SIG-M5 (cell line): ENCODE measurements at places on chromosomes 16 and 17.
A peak's percentile ranks its signal among the peaks of the same experiment; 100 is the strongest.

- no peak for DNase-seq
Measured at GRCh38 chr17:8137645-8138373, 13.9 kb upstream of the HES7 start.

- no peak for DNase-seq
Measured at GRCh38 chr17:52383493-52384100, 225.1 kb upstream of the CA10 start.

GRCh38 chr16:73390936-73391335 is 343.0 kb upstream of the ZFHX3 start:
- DNase-seq: no peak

- no peak for DNase-seq
Measured at GRCh38 chr16:88319116-88319965, 63.4 kb upstream of the ZNF469 start.

DNA sequence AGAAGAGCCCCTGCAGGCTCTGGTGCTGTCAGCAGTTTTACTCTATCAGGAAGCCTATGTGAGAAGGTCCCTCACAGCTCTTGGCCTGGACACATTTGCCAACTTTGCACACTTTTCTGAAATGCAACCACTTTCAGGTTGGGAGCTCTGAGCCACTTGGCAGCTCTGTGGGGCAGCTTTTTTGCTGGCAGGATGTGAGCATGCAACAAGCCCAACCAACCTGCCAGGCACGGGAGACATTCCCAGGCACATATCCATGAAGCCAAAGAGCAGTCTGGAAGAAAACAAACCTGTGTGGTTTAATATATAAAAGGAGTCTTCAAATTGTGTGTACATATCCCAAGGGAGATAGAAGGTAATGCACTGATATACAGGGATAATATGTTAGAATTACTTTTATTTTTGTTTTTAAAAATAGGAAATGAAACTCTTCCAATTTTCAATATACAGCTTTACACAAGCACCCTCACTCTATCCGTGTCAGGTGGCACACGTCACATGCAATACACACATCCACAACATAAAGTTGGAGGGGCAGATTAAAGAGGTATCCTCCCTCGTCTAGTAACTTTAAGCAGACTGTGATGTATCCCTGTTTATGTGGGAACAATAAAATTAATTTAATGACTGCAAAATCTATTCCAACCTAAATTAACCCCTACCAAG is 57.4 kb upstream of the COX10 start:
- DNase-seq: no peak

DNA sequence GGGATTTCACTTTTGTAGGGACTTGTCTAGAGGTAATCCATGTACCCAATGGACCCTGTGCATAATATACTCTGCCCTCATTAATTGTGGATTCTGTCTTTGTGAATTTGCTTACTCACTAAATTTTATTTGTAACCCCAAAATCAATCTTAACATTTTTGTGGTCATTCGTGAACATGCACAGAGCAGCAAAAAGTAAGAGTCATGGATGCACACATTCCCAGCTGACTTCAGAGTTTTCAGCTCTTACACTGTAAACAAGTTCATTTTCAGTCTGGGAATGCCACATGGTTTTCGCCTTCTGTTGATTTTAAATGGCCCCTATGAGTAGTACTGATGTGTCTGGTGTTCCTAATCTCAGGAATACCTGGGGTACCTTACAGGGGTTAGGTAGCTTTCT is 24.3 kb downstream of the TAC4 start:
- DNase-seq: no peak

DNA sequence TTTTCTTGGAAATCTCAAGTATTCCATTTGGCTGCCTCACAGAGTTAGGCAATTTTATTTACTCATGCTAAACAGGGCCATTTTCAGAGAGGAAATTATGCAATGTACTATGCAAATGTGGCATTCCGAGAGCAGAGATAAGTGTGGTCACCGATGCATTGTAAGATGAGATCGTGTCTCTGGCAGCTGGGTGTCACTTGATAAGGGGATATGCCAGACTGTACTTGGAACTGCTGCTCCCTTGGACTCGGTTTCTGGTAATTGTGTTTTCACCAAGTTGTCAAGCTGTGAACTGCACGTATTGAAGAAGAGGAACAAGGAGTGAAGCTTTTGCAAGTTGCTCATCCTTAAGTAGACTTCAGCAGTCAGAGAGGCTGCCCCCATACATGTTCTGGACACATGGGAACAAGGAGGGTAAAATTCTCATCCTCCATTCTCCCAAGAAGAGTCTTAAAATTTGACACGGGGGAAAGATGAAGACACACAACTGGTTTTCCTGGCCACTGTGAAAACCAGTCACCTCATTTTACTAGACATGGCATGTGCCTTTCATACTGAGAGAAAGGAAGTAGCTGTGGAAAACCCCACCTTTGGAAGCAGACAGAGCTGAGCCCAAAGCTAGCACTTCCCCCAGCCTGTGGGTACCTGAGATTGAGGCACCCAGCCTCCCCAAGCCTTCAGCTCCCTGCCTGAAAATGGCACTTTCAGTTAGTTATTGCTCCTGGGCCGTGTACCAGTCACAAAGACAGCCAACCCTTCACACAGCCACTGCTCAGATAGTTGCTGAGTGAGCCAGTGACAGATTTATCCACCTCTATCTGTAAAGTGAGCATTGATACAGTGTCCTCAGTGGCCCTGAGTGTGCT is 150.7 kb downstream of the SOCS1 start:
- peak; percentile 66 for DNase-seq

DNA sequence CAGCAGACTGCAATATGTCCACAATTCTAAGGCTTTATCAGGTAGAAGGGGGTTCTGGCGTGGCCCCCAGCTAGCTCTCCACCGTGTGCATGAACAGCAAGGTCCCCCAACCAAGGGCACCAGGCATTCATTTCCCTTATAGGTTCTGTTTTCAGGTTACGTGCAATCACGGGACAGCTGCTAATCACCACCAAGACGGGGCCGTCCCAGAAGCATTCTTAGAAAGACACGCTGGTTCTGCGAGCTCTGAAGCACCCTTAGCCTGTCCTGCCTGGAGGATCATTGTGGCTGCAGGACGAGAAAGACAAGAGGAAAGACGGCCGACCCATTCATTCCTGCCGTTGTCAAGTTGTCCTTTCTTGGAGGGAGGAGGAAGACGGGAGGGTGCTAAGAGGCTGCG is 302.9 kb downstream of the SOX9 start:
- DNase-seq: no peak

DNA sequence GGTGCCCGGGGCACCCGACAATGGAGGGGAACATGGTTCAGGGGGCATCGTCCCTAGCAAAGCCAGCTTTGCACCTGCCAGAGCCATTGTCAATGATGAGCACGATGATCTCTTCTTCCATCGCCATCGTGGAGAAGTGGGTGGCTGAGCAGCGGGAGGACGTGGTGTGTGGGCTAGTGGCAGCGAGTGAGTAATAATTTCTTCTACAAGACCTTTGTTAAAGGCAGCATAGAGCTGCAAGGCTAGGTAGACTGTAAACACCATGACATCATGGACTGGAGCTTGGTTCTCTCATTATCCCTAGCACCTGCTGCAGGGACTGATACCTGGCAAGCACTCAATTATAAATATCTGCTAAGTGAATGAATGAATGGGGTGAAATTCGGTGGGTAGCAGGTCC is 6.7 kb upstream of the HEATR3 start:
- DNase-seq: no peak

DNA sequence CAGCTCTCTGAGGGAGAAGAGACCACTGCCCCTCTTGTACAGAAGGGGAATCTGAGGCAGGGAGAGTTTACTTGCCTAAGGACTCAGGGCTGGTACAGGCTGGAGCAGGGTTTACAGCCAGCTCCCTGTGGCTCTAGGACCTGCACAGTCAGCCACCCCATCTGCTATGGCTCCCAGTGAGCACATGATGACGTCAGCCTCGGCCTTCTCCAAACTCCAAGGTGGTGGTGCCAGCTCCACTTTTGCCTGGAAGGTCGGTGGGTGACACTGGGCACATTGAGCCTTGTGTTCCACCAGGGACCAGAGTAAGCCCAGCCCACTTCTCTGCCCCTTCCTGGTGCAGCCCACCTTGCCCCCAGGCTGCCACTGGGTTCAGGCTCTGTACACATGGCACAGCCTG is 202.2 kb downstream of the ENGASE start:
- no peak for DNase-seq

GRCh38 chr17:49787884-49788477 is 500 bp upstream of the KAT7 start:
- peak; percentile 55 for DNase-seq

DNA sequence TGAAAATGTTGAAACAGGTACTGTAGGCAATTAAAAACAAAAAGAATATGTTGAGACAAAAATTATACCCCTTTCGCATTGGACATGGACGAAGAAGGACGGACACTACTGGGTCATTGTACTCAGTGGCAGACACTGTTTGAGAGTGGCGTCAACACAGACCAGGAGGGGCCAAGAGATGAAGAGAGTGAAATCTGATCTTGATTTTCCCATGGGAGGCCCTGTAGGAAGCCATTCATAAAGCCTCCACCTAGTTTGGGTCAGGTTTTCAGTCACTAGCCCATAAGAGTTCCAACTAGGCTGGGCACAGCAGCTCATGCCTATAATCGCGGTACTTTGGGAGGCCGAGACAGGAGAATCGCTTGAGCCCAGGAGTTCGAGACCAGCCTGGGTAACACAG is 23.6 kb upstream of the SMURF2 start:
- DNase-seq: no peak

DNA sequence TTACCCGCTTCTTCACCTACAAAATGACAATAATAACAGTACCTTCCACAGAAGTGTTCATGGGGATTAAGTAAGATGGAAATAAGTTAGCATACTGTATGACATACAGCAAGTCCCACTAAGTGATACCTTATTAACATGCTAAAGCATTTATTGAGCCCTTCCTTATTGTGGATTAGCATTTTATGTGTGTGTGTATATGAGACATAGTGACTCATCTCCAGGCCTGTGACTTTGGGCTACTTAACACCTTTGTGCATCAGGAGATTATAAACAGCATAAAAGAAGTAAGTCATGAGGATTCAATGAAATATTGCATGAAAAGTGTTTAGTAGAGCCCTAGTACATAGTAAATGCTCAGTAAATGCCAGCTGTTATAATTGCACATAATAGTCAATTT is 52.9 kb downstream of the CA10 start:
- no peak for DNase-seq

GRCh38 chr16:71631776-71632175 is 5.8 kb downstream of the MARVELD3 start:
- DNase-seq: no peak

DNA sequence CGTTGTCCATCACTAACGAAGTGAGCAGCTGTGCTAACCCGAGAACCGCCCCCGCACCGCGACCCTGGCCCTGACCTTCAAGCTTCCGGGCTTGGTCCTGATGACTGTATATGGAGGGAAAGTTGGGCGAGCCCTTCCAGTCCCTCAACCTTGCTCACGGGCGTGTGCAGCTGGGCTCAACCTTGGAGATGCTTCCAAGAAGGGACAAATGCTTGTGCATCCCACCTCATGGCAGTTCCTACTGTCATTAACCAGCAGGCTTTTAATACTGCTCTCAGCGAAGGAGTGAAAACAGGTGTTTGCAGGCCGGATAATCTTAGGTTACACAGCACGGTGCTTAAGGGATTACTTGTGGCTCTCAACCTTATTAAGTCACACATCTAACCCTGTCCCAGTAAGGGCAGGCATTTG is 33.5 kb downstream of the SRL start:
- no peak for DNase-seq

DNA sequence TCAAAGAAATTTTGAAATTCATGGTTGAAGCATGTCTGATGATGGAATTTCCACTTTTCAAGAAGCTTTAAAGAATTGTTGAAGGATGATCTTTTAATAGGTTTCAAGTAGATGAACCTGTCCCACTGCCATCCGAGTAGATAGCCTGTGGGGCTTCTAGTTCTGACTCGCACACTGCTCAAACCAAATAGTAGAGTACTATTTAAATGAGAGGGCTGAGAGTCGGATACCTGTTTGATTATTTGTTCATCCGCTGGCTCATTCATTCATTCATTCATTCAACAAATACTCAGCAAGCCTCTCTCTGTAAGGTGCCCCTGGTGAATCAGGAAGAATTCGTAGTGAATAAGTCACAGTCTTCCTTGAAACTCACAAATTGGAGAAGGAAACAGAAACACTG is 108.2 kb upstream of the IRX5 start:
- no peak for DNase-seq

DNA sequence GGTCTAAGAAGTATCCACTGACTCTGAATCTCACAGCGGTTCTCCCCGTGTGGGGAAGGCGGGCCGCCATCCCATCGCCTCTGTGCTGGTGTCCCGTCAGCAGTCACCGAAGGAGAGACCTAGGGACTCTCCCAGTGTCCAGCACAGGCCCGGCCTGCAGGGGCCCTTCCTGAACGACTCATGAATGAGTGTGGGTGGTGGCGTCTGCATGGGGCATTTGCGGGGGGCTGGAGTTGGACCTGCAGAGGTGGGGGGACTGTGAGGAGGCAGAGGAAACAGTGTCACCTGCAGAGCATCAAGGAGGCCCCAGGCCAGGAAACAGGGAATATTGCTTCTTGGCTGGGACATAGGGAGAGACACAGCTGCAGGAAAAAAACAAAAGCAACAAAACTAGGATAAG is 10.3 kb downstream of the KCNG4 start:
- no peak for DNase-seq

DNA sequence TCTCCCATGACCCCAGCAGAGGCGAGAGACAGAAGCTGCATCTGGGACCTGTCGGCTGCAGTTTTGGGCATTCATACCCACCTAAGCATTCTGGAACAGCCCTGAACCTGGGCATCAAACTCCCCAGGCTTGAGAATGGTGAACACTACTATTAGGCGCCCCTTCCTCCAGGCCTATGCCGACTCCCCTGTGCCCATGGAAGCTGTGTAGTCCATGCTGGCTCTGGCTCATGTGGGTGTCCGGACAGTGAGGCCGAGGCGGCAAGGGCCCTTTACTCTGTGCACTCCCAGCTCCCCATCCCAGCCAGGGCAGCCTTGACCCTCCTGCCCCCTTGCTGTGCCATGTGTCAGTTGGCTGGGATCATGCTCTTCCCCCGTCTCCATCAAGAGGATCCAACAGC is 89.0 kb upstream of the TOB1 start:
- DNase-seq: no peak

GRCh38 chr16:49640581-49640980 is 215.3 kb downstream of the ZNF423 start:
- no peak for DNase-seq

GRCh38 chr17:63519116-63519881 is 3.9 kb upstream of the KCNH6 start:
- DNase-seq: no peak

DNA sequence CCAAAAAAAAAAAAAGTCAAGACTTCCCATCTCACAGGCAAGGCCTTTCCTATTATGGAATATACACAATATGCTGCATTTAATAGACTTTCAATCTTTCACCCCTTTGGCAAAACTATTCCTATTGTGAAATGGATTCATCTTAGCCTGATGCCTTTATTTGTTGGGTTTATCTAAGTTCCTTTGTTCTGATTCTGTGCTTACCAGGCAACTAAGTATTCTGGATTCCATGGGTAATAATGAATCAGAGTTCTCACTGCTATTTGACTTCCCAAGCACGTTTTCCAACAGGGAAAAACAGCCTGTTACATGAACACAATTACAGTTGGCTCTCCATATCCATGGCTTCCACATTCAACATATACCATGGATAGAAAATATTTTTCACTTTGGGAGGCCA is 135.5 kb downstream of the MYO1D start:
- DNase-seq: no peak
